Activated CD4-positive, alpha-beta memory T cell treated with anti-CD3 and anti-CD28 coated beads, Interleukin-2, amount 10 ng/mL, durations not matched to agents 7 days and 5 days (primary cell): ENCODE measurements at places on chromosomes 5 and 9. TPM values are rescaled to one million over a fixed set of nuclear protein-coding genes. Genes with fewer than 3 reads are reported as not detected.
A peak's percentile ranks its signal among the peaks of the same experiment; 100 is the strongest.

The KCNT1 gene
- 0.08 TPM for total RNA-seq

The DOCK2 gene
- 248 TPM for total RNA-seq

The TMEM252 gene
- total RNA-seq: not detected

The C9orf43 gene
- 0.40 TPM for total RNA-seq

GRCh38 chr9:92426501-92427145, 2.4 kb upstream of the OMD start:
- DNase-seq: no peak

- DNase-seq: no peak
These were observed 187.7 kb upstream of the TAS2R1 start for GRCh38 chr5:9817819-9818218.

DNA sequence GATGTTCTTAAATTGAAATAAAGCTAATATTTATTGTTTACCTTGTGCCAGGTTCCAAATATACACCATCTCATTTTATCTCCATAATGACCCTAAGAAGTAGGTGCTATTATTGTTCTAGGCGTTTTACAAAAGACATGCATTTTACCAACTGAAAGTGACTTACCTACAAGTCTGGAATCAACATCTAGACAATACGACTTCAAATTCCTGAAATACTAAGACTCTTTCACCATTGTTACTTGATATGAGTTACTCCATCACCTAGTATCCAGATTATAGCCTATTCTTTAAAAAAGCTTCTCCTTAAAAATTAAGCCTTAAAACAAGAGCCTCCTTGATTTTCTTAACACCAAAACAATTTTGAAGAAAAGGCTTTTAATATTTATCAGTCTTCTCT, 13.3 kb downstream of the HACD4 start:
- no peak for DNase-seq

DNA sequence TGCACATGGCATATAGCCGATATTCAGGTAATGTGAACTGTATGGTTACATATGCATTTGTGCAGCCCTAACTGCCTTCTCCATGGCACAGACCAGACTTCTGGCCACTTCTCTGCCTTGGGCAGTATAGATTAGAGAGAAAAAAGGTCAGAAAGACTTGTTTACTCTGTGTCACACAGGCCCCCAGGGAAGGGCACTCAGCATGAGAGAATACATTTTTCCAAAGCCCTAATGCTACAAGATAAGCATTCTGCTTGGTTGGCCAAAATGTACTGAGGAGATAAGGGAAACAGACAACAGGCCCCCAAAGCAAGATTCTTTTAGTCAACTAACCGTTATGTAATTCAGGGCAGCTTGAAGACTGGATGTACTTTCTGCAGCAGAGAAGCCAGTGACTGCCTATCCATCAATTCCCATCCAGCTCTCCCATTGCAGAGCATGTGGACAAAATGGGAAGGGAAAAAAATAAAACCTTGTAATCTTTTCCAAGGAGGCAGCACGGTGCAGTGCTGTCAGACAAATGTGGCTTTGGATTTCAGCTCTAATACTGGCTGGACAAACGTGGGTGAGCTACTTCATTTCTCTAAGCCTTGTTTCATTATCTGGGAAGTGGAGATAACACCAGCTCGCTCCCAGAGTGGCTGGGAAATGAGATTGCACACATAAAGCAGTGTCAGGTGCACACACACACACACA, 205.9 kb downstream of the NSG2 start:
- DNase-seq: no peak

- DNase-seq: no peak
These were observed 6.6 kb downstream of the TLN1 start for GRCh38 chr9:35725362-35725761.

GRCh38 chr9:126860757-126861466, 473 bp downstream of the ZBTB34 start:
- peak; percentile 35 for DNase-seq

- no peak for DNase-seq
These were observed 239.7 kb downstream of the MLLT3 start for GRCh38 chr9:20382460-20383071.

GRCh38 chr9:121855476-121855875, 204.0 kb downstream of the DAB2IP start:
- no peak for DNase-seq

DNA sequence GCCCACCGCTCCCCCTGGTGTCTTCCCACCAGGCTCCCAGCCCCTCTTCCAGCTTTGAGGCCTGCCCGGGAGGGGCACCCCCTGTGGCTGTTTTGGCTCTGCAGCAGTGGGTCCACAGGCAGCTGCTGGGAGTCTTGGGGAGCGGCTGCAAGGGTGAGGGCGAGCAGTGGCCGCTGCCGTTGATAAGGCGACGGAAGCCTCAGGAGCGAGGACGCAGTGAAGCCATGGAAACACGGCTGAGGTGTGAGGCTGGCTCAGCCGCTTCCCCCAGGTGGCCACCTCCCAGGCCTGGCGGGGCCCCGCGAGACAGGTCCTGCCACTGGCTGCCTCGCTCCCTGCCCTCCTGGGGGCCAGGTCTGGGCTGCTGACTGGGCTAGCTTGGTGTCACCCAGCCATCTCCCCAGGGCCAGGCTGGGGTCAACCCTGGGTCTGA, 41.5 kb downstream of the CXXC5 start:
- DNase-seq: no peak

- no peak for DNase-seq
These were observed 29.1 kb upstream of the IRX2 start for GRCh38 chr5:2780421-2781171.

DNA sequence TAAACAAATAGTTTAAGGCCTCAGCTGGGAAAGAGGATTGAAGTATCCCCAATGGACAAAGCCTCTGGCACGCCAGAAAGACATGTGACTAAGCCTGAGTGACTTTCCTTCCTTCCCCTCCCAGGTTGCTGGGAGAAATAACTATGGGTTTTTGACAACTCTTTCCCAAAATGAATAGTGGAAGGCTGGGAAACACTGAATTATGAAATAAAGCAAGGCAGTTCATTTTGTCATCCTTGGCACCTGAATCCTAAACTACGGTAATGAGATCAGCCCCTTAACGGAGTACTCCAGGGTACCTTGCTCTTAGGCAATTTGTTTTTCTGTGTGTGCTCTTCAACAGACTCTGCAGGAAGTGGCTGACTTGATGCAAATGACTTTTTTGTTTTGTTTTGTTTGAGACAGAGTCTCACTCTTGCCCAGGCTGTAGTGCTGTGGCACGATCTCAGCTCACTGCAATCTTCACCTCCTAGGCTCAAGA, 75.2 kb downstream of the LMNB1 start:
- DNase-seq: no peak

- DNase-seq: no peak
These were observed 18.4 kb upstream of the RFK start for GRCh38 chr9:76412638-76413037.

GRCh38 chr5:111385970-111386831, 126.1 kb downstream of the STARD4 start:
- no peak for DNase-seq
